ENCODE measurements at places on chromosomes 7 and 10.

- DNase-seq: no peak
Observed at GRCh38 chr10:77630507-77630848, 7.1 kb downstream of the KCNMA1 start.

DNA sequence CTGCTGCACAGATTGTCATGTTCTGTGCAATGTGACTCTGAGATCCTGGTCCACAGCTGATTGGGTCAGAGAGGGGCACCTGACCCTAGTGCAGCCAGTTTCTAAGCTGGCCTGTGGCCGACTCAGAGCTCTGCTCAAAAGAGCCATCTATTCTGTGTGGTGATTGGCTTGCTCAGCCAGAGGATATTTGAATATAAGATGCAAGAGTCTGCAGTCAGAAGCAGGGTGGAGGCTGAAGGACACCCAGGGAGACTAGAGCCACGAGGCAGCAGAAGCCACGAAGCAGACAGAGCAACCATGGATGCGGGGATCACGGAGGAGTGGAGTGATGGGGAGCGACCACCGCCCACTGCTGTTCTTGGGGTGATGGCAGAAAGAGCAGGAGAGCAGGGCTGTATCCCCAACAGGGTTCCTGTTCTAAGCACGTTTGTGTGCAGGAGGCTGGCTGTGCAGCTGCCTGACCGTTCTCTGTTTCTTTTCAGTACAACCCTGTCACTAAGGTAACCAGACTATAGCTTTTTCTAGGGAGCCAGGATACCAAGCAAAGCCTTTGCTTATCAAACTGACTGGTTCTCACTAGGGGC is 19.5 kb upstream of the RHEB start:
- no peak for DNase-seq

DNA sequence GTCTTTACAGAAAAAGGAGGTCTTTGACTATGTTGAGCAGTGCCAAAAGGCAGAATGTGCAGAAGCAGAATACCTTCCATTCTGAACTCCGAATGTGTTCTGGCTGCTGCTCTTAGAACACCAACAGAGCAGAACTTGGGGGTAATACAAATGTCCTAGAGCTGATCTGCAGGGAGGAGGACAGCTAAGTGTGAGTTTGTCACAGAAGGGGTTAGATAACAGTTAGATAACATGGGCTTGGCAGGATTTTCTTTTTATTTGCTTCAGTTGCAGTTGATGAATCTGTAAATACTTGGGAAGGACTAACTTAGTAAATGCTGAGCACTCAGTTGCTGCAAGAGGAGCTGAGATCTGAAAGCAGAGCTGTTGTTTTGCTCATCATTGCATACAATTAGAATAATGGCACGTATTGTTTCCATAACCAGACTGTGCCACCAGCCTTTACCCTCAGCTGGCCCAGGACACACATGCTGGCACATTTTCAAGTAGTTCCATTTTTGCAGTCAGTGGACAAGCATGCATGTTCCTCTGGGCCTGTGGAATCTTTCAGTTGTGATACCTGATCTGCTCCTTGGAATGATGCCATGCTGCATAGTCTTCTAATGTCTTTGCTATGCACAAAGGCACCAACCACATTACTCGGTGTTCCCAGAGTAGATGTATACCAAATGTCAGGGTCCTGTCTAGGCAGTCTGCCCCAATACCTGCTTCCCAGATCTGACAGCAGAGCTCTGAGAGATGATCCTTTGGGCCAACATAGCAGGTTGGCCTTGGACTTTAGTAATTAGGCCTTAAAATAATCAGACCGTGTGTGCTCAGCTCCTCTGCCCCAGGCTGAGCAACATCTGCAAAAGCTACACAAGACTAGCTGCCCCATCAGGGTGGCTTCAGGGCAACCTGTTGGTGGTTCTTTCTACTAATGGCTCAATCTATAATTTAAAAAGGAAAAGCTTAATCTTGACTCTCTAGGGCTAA is 55.7 kb downstream of the GSDME start:
- DNase-seq: no peak

GRCh38 chr7:90777465-90777864 is 181.3 kb downstream of the CDK14 start:
- DNase-seq: no peak

GRCh38 chr7:80231707-80232106 is 97.1 kb downstream of the GNAI1 start:
- DNase-seq: no peak
